Activated B cell treated with CpG ODN at 0.5 μM for 24 hours (primary cell): ENCODE measurements at places on chromosomes 2 and 18. TPM values are rescaled to one million over a fixed set of nuclear protein-coding genes. Genes with fewer than 3 reads are reported as not detected.

- no peak for DNase-seq
Measured at GRCh38 chr2:209998596-209998995, 3.8 kb upstream of the RPE start.

GRCh38 chr2:15563227-15564100 lies 2.3 kb upstream of the NBAS start:
- no peak for DNase-seq

GRCh38 chr18:48643262-48643661 lies 104.4 kb downstream of the CTIF start:
- no peak for DNase-seq

- DNase-seq = peak; percentile 39
Measured at GRCh38 chr2:231642631-231643494, 50.2 kb downstream of the TEX44 start.

- DNase-seq = no peak
Measured at GRCh38 chr2:28507796-28508764, 12.2 kb downstream of the PLB1 start.

GRCh38 chr2:238670111-238670585 lies 177.7 kb upstream of the TWIST2 start:
- DNase-seq = no peak

Gene RESP18
- not detected in 2 replicates for total RNA-seq

Gene NDUFB3
- total RNA-seq = 85.4 and 94.2 TPM in 2 replicates

Gene B3GNT7
- 23.7 and 24.4 TPM in 2 replicates for total RNA-seq
